KBM-7 (cell line): ENCODE measurements at places on chromosomes 13 and 19.

- no peak for DNase-seq
Measured at GRCh38 chr19:36488846-36489117, 579 bp downstream of the ZNF566 start.

- DNase-seq = no peak
Measured at GRCh38 chr13:112643759-112644459, 45.9 kb upstream of the ATP11A start.

- peak; percentile 73 for DNase-seq
Measured at GRCh38 chr19:7004313-7004931, 16.8 kb downstream of the MBD3L2B start.

- DNase-seq = no peak
Measured at GRCh38 chr19:16922949-16923348, 34.1 kb downstream of the F2RL3 start.

DNA sequence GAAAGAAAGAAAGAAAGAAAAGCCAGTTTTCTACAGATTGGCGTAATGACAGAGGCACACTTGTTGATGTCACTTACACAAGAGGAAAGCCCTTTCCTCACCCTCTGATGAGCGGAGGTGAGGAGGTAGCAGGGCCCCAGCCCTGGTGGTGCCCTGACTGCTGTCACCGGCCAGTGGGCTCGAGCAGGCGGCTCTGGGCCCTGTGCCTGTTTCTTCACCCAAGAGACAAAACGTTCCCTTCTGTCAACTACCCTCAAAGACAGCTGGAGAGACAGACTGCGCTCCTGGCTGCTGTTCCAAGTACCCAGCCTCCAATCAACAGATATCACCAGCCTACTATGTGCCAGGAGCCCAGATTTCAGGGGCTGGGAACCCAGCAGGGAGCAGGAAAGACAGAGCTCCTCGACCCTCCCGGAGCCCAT, 10.1 kb downstream of the EPS15L1 start:
- no peak for DNase-seq

GRCh38 chr13:28650284-28650683, 8.6 kb upstream of the POMP start:
- DNase-seq = no peak

DNA sequence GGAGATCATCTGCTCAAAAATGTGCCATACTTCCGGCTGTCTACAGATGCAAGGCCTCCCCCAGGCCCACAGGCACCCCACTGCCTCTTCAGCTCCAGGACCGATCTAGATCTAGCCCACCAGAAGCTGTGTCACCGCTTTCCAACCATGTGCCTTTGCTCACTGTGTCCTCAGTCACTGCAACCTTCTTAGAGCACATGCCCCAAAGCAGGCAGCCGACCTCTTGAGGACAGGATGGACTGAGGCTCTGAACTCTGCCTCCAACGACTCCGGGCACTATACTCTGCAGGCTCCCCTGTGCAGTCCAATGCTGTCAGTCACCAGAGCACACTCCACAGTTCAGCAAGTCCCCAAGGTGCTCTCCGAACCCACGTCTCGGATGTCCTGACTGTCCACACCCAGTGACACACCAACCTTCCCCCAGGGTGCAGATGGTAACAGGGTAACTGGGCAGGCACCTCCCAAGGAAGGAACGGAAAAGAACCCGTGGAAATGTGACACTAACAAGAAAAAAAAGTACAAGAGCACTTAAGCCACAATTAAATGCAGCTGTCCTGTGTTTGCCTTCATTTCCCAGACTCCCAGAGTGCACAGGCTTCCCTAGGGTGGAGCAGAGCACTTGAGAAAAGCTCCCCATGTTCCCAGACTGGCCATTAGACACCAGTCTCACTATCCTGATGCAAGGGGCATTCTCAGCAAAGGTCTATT, 4.8 kb downstream of the STK24 start:
- DNase-seq = no peak

GRCh38 chr13:45162821-45163220, 38.0 kb downstream of the KCTD4 start:
- no peak for DNase-seq

DNA sequence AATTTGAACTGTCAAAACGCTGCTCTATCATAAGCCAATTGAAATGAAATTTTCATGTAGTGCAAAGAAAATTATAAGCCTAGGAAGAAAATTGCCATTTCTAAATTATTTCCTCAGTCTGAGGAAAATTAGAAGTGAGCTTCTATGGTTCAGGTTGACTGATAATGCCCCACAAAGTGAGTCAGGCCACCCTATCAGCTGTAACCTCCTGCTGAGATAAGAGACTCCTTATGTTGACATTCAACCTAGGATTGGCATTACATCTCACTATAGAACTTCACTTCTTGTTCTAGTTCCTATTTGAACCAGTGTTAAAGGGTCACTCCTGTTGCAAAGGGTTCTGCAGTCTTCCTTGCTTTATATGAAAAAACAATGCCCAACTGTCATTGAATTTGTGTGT, 32.6 kb upstream of the RFC3 start:
- DNase-seq = no peak

DNA sequence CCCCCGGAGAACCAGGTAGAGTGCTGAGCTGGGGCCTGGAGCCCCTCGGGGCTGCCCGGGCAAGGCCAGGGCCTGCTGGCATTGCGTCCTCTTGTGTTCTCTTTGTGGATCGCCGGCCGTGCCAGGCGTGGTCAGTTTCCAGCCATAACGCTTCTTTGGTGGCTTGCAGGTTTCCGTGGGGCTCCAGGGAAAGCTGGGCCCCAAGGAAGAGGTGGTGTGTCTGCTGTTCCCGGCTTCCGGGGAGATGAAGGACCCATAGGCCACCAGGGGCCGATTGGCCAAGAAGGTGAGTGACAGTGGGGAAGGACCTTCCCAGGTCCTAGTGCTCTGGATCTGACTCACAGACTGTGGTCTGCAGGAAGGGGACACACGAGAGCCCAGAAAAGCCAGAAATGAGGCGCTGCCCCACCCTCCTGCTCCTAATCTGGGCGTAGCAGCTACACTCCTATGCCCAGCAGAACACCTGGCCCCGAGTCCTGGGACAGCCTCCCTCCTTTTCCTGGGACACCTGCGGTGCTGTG, 57.5 kb downstream of the RAB20 start:
- DNase-seq = no peak

DNA sequence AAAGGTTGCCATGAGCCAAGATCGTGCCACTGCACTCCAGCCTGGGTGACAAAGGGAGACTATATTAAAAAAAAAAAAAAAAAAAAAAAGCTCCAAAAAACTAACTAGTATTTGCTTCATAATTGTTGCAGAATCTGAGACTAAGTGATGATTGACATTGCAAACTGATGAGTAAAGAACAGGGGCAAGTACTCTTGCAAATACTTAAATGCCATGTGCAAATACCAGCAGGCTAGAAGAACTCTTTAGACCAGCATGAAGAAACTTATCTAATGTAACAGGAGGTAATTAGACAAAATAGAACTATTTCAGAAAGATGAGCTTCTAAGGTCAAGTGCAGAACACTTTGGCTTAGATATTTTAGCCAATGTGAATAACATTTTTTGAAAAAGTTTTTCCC, 1368.1 kb downstream of the EFNB2 start:
- DNase-seq = no peak

- DNase-seq = no peak
Measured at GRCh38 chr13:23509781-23510543, 60.2 kb upstream of the TNFRSF19 start.

DNA sequence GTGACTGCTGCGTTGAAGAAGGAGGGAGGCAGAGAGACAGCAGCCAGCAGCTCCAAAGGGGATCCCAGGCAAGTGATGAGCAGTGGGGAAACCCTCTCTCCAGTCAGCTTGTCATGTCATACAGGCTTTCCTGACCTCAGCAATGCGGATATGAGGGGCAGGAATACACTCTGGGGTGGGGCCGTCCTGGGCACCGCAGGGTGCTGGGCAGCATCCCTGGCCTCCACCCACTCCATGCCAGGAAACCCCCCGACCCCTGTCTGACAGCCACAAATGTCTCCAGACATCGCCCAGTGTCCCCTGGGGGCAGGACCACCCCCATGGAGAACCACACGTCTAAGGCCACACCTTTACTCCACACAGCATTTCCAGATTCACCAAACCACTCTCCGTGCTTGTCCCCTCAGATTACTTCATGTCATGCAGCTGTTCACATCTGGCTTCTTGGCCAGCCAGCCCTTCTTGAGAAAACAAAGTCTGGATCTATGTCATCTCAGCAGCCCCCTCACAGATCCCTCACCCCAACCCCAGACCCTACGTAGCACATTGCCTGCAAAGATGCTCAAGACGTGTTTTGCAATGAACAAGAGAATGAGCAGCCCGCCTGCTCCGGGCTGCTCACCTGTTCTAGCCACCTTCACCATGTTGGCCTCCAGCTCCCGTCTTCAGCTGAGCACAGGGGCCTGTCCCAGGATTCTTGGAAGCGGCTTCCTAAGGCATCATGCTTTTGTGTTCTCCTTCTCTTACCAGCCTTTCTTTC, 46.5 kb downstream of the RFX2 start:
- no peak for DNase-seq

DNA sequence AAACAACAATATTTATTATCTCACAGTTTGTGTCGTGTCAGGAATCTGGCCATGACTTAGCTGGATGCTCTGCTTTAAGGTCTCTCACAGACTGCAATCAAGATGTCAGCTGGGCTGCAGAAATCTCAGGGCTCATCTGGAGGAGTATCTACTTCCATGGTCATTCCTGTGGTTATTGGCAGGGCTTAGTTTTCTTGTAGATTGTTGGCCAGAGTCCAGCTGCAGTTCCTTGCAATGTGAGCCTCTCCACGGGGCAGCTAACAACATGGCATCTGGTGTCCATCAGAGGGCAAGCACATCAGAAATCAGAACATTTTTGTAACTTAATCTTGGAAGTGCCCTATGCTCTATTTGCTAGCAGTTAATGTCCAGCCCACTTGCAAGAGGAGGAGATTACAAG, 45.7 kb upstream of the TDRD3 start:
- DNase-seq = no peak

GRCh38 chr19:6662702-6663101, 7.3 kb downstream of the TNFSF14 start:
- peak; percentile 16 for DNase-seq
